ENCODE measurements at places on chromosomes 6 and 20.

DNA sequence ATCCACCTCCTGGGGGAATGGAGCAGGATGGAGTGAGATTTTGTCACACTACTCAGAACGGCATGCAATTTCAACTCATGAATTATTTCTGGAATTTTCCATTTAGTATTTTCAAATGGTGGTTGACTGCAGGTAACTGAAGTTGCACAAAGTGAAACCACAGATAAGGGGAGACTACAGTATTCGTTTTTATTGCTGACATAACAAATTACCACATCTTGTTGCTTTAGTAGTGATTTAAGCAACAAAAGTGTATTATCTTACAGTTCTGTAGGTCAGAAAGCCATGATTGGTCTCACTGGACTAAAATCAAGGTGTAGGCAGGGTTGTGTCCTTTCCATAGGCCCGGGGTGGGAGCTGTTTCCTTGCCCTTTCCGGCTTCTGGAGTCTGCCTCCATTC, 133.4 kb upstream of the B3GAT2 start:
- no peak for DNase-seq

GRCh38 chr6:52087498-52087999, at the start of gene PKHD1:
TSS of gene PKHD1 (minus strand) at chr6:52087613. CDS start at chr6:52084933, 2,680 bp downstream.
- peak; percentile 13 for DNase-seq

- DNase-seq, result no peak
Observed at GRCh38 chr20:43681468-43681942, 14.6 kb downstream of the MYBL2 start.

- DNase-seq, result no peak
Observed at GRCh38 chr6:136568129-136568528, 17.9 kb upstream of the MAP7 start.

DNA sequence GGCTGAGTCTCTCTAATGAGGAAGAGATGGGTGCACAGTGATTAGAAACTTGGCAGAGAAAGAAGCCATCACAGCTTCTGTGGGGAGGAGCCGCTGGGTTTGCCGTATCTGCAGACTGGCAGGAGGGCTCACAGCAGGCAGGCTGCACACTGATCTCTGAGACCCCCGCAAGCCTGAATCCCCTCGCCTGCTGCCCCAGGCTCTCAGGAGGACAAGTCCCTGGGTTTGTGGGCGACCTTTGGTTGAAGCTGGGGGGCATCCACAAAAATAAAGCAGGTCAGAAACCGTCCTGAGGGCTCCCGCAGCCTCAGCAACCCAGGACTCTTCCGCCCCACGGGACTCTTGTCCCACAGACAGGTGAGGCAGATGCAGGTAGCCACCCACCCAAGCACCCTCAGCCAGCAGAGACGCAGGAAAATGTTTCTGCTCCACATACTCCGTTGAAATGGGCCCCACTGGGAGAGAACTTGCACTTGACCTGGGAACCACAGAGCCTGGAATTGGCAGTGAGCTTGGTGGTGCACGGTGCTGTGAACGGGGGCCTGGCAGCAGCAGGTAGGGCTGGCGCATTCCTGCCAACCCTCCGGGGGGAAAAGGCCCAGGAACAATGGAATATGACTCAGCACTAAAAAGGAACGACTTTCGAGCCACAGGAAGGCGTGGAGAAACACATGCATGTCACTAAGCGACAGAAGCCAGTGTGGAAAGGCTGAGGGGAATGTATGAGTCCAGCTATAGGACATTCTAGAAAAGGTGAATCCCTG, 89.9 kb downstream of the YTHDF1 start:
- no peak for DNase-seq

GRCh38 chr6:5302995-5303622, 41.8 kb downstream of the FARS2 start:
- DNase-seq, result peak; percentile 48

DNA sequence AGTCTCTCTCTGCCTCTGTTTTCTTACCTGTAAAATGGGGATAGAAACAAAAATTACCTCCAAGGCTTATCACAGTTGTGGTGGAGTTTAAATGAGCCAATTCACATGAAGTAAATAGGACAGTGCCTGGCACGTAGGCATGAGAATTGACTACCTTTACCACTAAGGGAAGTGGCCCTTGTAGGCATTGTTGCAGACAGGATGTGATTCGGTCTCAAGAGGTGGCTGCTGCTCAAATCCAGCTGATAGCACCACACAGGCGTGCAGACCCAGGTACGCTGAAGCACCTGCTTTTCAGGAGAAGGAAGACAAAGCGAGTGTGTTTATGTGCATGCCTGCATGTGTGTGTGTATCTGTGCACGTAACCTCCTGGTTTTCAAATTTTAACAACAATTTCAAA, 108.6 kb downstream of the EYA2 start:
- DNase-seq, result no peak

GRCh38 chr20:38377039-38377685, 30.9 kb downstream of the LBP start:
- DNase-seq, result no peak

- no peak for DNase-seq
Observed at GRCh38 chr6:76451926-76452709, 379.7 kb upstream of the IMPG1 start.

GRCh38 chr6:23218751-23219150, 649.4 kb downstream of the HDGFL1 start:
- DNase-seq, result no peak

DNA sequence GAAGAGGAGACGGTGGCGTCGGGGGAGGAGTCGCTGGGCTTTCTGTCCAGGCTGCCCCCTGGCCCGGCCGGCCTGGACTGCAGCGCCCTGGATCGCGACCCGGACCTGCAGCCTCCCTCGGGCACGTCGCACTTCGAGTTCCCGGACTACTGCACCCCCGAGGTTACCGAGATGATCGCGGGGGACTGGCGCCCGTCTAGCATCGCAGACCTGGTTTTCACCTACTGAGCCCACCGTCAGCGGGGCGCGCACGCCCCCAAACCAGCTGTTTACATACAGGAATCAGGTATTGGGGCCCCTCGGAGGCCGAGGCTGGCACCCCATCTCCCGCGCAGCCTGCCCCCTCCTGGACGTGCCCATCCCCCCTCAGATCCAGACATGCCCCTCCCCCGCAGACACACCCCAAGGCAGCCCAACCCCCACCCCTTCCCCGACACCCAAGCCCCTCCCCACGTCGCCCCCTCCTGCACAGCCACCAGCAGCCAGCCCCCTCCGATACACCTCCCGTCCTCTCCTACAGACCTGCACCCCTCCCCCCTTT, 1.4 kb downstream of the SOX12 start:
- DNase-seq, result no peak

DNA sequence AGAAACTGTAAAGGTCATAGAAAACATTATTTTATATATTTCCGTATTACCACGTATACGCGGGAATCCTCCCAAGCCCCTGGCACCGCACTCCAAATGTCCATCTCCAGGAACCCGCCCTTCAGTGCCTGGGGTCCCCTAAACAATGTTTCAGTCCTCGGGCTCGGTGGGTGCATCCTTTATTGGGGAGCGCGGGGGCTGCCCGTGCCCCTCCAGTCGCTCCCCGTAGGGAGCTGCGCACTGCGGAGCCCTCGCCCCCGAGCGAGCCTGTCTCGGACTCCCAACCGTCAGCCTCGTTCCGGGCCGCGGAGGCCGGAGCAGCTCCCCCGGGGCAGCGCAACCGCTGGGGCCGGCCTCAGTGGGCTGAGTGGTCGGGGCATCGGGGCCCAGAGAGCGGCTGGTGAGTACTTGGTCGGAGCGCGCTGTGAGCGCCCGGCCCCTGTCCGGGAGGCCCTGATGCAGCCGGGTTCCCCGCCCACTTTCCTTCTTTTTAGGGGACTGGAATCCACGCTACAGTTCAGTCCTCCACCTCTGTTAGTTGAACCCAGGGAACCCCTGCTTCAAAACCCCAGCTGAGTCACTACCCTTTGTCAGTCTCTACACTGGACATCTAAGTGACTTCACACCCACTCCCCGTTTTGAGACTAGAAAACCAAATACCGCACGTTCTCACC, at the start of gene DNAH8:
Gene DNAH8 (plus strand): TSS at position 296 of the 674 bp plus-strand sequence. CDS start 7,499 bp downstream, outside the sequence.
- DNase-seq, result peak; percentile 26

DNA sequence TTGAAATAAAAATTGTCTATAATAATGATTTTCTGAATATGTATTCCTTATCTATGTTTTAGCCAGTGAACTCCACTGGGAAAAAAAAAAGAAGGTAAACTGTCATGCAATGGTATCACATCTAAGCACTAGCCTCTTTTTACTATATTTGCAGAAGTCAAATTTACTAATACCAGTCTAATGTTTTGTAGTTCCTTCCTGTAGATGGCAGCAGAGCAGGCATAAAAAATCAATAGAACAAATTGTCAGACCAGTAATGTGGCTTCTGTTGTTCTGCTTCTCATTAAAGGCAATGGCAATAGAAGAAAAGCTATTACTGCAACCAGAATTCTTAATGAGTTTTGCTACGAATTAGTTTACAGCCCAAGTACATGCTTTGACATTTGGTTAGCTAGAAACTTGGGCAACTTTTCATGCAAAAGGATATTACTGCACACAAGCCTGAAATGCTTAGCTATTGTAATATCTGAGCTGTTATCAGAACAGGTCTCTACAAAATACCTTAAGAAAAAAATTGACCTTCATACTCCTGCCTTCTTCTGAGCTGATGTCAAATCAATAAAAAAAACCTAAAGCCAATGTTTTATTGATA, 476.9 kb downstream of the KHDRBS2 start:
- peak; percentile 12 for DNase-seq

DNA sequence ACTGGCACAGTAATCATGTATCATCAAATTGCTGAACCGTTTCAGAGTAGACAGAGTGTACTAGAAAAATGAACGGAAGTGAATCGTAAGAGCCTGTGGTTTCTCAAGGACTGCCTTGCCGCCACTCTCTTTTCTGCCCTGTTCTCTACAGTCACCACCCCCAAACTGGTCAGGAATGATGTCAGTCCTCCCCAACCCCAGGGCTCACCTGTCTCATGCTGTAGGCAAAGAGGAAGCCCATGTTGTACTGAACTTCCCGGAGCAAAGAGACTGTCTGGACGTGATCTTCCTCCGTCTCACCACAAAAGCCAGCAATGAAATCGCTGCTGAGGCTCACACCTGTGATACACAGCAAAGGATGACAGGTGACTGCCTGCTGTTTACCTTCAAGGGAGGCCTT, 31.0 kb downstream of the CDK5RAP1 start:
- DNase-seq, result no peak

GRCh38 chr6:17869010-17869752, 118.3 kb downstream of the KIF13A start:
- DNase-seq, result no peak

DNA sequence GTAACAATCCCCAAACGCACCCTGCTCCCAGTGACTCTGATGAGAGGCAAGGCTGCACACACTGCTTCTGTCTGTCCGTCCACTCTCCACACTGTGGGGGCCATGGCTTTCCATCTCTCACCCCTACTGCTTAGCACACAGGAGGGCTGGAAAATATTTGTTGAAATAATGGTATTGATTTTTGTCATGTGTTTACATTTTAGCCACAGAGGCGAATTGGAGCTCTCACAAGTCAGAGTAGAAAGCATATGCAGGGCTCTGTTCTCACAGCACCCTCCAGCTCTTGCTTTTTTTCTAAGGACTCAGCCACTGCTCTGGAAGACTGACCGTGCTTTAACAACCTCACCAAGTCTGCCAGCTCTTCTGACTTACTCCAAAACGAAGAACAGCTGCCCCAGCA, 273.8 kb downstream of the GMDS start:
- no peak for DNase-seq

DNA sequence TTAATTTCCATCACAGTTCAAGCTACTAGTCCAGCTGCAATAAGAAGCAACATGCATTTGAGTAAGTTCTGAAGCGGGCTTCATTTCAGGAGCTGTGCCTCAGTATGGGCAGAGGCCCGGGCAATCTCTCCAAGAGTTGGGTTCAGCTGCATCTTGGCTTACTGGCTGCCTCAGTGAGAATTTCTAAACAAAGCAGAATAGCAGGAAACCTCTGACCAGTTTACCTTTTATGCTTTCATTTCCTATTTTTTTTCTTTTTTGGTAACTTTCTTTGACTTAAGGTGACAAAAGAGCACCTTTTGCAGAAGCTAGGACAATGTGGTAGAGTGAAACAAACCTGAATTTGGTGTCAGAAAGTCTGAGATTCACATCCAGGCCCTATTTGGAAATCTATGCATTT, 51.0 kb upstream of the FBXO30 start:
- DNase-seq, result no peak

GRCh38 chr6:31090973-31091364, 21.4 kb downstream of the C6orf15 start:
- no peak for DNase-seq

- peak; percentile 31 for DNase-seq
Observed at GRCh38 chr20:8790442-8791074, 278.3 kb upstream of the PLCB4 start.

DNA sequence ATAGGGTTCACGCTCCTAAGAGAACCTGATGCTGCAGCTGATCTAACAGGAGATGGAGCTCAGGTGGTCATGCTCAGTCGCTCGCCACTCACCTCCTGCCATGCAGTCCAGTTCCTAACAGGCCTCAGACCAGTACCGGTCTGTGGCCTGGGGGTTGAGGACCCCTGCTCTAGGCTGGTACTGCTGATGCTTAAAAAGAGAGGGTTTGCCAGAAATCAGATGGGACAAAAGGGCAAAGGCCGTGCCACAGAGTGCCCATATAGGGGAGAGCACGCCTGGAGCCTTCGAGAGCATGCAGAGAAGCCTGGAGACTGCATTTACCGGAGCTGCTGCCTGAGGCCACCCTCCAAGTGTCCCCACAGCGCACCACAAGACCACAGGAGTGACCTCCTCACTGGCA, 75.5 kb downstream of the PTPN1 start:
- DNase-seq, result no peak

DNA sequence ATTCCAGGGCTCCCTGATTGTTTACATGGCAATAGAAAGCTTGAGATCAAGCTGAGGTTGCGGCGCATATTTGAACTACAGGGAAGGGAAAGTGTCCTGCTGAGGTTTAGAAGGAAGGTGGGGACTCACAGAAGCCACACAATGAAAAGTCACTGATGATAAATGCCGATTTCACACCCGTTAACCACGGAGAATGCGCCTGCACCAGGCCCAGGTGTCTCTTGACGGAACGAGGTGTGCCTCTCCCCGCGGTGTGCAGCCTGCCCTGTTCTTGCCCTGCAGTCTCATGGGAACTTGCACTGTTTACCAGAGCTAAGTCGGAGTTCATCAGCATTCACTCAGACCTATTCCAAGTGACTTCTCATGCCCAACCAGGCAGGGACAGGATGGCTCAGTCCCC, 90.3 kb downstream of the LY86 start:
- no peak for DNase-seq

DNA sequence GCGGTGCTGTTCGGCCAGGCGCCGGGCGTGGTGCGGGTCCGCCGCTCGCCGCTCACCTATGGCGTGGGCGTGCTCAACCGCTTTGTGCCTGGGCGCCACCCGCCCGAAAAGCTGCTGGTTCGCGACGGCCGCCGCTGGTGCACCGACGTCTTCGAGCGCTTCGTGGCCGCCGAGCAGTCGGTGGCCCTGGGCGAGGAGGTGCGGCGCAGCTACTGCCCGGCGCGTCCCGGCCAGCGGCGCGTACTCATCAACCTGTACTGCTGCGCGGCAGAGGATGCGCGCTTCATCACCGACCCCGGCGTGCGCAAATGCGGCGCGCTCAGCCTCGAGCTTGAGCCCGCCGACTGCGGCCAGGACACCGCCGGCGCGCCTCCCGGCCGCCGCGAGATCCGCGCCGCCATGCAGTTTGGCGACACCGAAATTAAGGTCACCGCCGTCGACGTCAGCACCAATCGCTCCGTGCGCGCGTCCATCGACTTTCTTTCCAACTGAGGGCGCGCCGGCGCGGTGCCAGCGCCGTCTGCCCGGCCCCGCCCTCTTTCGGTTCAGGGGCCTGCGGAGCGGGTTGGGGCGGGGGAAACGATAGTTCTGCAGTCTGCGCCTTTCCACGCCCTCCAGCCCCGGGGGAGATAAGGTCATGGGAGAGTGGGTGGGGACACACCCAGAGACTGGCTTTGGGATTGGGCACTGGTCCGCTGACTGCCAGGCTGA, 15.7 kb downstream of the ADISSP start:
- no peak for DNase-seq

GRCh38 chr6:13351271-13351670, 22.9 kb upstream of the TBC1D7 start:
- DNase-seq, result no peak

Data from GM13977 (cell line).